Astrocyte of the cerebellum (primary cell): ENCODE measurements at places on chromosomes 1 and 21.

- peak; percentile 64 for DNase-seq
These were observed 24.5 kb upstream of the KIRREL1 start for GRCh38 chr1:157968946-157969345.

- no peak for DNase-seq
These were observed 916.2 kb upstream of the B3GALT2 start for GRCh38 chr1:194102607-194103006.

DNA sequence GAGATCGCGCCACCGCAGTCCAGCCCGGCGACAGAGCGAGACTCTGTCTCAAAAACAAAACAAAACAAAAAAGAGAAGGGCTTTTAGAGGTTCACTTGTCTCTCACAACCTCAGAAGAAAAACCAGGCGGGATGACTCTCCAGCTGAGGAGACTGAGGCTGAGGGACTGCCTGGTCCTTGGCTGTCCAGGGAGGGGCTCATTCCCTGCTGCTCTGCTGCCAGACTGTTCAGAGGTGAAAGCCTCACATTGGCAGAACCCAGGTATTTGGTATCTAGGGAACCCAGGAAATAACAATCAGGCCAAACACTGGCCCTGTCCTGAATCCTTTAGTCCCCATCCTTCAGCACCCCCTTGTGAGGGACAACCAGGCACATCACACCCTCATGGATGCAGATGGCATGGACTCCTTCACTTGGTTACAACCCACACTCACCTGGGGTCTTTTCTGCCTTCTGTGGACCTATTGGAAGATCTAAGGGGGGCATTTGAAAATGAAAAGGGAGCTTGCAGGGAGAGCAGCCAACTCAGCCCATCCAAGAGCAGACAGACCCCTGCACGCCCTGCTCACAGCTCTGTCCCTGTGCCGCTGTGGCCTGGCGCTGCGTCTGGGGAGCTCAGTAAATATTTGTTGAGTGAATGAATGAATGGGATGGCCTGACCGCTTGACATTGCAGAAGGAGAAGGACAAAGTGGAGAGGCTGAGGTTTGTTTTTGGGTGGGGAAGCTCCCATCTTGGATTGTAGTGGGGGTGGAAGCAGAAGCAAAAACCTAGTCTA is 33.4 kb downstream of the CD247 start:
- DNase-seq: no peak

- no peak for DNase-seq
These were observed 50.2 kb downstream of the KCNN3 start for GRCh38 chr1:154819628-154820590.

DNA sequence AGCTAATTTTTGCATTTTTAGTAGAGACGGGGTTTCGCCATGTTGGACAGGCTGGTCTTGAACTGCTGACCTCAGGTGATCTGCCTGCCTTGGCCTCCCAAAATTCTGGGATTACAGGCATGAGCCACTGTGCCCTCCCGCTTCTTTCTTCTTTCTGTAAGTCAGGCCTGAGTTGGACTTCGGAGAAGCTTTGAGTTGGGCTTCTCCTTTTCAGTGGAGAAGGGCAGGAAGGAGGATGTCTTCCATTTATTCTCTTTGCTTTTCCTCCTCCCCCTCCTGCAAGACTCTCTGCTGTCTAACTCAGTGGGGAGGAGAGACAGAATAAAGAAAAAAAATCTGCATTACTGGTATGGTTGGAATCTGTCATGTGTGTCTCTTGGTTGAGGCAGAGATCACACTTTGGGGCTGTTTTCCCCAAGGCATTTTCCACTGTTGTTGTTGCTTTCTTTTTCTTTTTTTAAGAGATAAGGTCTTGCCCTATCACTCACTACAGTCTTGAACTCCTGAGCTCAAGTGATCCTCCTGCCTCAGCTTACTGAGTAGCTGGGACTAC is 13.2 kb upstream of the DEGS1 start:
- no peak for DNase-seq

DNA sequence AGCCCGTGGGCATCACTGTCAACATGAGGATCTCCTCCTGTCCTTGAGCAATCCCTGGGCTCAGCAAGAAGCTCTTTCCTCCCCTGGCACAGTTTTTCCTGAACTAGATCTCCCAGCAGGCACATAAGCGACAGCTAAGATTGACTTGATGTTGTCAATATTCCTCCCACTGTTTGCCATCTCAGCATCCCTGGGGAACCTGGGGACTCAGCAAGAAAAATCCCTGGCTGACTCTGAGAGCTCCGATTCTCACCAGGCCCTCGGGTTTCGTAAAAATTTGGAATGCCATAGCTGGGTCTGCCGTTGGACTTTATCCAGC is 687.2 kb downstream of the MATN1 start:
- DNase-seq: no peak

DNA sequence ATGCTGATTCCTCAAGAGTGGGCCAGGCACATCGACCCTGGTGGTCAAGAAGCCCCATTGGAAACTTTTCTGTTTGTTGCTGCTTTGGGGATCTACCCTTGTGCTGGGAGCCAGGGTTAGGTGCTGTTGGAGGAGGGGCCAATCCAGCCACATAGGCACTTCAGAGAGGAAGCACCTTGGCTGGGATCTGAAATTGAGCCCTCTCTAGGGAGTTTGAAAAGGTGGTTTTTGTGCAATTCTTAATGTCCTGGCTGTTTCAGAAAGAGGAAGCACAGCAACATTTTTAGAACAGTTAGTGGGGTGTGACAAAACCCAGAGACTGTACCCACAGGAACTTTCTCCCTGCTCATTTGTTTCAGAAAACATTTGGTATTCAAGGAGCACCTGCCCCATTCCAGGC is 17.2 kb upstream of the BEND5 start:
- no peak for DNase-seq
